ENCODE measurements at places on chromosomes 1 and 21.

- no peak for DNase-seq
These were observed 85.6 kb upstream of the CLDN14 start for GRCh38 chr21:36565540-36565939.

- no peak for DNase-seq
These were observed 114.8 kb upstream of the DPYD start for GRCh38 chr1:98035602-98036002.

DNA sequence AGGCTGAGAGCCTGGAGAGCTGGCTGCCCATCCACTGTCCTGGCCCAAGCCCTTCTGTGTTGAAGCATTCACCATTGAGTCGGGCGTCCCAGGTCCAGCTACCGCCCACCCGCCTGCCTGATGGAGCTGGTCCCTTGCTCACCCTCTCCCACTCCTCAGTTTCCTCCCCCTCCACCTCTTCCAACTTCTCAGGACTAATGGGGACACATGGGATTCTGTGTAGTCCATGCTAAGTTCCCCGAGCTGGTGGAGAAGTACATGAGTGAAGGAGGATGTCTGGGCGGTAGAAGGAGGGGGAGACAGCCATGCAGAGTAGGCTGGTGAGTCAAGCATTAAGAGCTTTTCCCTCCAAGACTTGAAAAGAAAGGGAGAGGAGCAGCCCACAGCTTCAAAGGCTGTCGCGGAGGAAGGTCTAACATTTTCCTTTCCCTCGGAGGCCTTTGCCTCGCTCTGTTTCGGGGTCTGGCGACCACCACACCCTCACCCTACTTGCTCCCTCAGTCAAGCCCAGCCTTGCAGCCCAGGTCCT lies 561 bp downstream of the SLC26A9 start:
- DNase-seq = no peak

DNA sequence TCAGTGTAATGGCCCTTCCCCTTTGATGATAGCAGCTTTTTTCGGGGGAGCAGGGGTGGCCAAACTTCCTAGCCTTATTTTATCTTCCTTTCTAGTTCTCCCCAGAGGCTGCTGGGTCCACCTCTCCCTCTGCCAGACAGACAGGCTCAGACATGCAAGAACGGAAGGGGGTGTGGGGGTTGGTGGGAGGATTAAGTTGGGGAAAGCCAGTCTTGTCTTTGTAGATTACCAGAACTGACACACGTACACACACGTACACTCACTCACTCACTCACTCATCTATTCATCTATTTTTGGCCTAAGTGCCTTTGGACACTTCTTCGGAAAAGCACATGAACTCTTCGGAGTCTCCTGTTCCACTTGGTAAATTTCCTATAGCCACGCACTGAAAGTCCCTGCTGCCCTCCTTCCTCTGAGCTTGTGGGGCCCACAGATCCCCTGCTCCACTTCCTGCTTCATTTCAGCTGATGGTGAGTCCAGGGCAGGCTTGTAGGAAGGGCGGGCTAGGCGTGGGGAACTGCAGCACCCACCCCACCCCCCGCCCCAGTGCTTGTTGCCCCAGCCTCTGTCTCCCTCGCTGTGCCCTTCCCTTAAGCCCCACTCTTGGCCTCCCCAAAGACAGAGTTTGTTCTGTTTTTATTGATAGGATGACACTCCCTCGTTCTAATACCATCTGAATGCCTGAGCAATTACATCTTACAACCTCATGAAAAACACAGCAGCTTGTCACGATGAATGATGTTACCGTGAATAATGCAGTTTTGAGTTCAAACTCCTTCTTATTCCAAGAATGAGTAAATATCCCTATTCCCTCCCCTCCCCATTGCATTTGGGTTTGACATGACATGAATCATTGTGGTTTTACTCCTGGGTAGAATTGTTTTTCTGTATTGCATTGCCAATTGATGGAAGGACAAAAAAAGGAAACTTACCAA lies 60.7 kb upstream of the ATP5PO start:
- peak; percentile 45 for DNase-seq

DNA sequence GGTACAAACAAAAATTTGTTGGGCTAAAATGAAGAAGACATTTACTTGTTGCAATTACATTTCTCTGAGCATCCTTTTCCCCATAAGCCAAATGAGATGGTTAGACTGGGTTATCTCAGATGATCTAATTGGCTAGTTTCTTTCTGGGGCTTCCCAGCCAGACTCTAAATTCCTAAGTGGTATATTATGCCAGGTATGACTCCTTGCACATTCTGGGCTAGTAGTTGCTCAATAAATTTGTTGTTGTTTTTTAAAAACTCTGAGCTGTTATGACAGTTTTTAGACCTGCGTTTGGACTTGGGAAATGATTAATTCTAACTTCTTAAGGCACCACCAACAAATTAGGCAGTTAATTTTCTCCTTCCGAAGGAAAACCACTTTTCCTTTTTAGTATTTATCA lies 66.1 kb downstream of the UCK2 start:
- DNase-seq = no peak

DNA sequence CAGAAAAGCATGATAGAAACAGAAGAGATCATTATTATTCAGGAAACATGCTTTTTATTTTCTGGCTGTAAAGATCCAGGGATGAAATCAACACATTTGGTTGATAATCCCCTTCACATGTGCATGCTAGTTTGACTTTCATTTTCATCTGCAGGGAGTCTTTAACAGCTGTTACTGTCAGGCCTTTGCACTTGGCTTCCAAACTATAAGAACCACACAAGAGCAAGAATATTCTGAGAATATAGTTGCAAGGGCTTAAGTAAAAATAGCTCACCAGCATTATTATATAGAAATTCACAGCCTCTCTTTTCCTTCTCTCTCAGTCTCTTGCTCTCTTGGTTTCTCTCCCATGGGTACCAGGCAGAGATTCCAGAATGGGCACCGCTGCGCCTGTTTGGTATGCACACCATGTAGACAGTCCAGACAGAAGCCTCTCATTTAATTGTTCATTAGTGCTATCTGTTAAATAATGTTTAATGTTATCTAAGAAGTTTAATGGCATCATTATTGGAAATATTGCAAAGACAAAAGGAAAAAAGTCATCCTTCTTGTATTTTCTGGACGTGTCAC lies 622.3 kb upstream of the PLXNA2 start:
- no peak for DNase-seq

- no peak for DNase-seq
These were observed 35.8 kb downstream of the OLFML3 start for GRCh38 chr1:114015075-114015474.

GRCh38 chr21:38196036-38196435 lies 60.8 kb upstream of the KCNJ15 start:
- DNase-seq = no peak

DNA sequence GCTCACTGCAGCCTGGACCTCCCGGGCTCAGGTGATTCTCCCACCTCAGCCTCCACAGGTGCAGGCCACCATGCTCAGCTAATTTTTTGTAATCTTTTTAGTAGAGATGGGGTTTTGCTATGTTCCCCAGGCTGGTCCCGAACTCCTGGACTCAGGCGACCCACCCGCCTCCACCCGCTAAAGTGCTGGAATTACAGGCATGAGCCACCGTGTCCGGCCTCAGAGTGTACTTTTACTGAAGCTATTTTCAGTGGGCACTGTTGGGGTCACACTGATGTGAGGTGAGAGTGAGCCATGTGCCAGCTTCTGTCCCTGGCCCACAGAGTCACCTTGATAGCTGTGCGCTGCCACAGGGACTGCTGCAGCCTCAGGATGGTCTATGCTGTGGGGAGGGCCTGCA lies 25.3 kb upstream of the HHAT start:
- no peak for DNase-seq

GRCh38 chr1:193185901-193186731 lies at the start of gene B3GALT2:
B3GALT2 (minus strand) TSS chr1:193186613; CDS start chr1:193181562, 5,051 bp downstream.
- DNase-seq = no peak

DNA sequence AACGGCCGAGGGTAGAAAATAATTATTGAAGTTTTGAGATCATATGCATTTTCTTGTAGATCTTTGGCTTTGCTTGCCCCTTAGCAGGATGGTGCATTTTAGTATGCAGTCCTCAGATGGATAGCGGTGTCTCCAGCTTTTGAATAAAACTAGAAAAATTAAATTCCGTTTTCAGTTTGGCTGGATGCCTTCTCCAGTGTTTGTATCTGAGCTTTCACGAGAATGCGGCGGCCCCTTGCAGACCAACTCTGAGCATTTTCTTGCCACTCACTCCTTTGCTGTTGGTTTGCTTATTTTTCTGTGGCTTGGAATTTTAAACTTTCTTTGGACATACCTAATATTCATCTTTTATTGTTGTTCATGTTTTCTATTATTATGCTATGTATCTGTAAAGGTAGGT lies 192.6 kb downstream of the NFIA start:
- no peak for DNase-seq

DNA sequence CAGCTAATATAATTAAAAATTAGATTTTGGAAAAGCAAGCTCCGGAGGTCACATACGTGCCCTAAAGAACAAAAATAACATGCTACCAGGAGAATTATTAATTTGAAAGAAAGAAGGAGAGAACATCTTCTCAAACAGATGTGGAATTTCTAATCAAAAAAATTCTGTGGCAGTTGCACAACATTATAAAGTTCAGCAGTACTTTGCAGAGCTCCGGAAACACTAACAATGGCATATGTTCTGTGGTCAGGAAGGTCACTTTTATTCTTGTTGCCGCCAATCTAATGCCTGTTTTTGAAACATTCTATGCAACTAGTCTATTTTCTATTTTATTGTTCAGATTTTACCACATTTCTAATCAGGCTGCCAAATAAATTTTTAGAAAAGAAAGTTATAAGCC lies 186.8 kb downstream of the SMYD3 start:
- no peak for DNase-seq

GRCh38 chr21:35606146-35606545 lies 454.2 kb downstream of the SETD4 start:
- no peak for DNase-seq

DNA sequence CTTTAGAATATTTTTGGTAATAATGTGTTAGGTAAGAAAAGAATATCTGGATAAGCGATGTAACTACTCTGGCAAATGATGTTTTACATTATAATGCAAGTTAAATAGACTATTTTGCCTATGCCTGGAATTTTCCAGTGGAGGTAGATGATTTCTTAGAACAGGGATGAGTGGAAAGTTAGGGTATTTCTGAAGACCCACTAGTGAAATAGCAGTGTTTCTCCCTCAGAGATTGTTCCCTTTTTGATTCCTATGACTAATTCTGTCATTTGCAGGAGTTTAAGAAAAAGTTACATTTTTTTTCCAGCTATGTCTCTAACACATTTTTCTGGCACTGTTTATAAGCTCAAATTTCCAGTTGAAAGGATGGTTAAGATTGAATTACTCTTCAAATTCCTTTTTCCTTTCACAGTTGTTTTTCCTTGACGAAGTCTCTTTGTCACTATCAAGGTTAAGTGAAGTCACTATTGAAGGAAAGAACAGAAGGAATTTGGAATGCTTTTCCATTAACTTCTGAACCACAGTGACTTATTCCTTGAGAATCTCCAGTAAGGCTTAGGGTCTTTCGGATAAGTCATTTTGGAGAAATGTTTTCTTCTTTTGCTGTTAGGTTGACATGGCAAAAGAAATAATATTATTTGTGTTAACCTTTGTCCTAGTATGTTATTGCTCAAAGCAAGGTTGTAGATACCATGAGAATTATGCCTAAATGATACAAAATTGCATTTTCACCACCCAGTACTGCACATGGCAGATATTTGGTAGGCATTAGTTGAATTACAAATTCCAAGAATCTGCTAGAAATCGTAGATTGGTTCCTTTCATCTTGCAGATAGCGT lies 42.9 kb upstream of the ZNF326 start:
- no peak for DNase-seq

GRCh38 chr1:221897321-221897721 lies 155.4 kb upstream of the DUSP10 start:
- no peak for DNase-seq

DNA sequence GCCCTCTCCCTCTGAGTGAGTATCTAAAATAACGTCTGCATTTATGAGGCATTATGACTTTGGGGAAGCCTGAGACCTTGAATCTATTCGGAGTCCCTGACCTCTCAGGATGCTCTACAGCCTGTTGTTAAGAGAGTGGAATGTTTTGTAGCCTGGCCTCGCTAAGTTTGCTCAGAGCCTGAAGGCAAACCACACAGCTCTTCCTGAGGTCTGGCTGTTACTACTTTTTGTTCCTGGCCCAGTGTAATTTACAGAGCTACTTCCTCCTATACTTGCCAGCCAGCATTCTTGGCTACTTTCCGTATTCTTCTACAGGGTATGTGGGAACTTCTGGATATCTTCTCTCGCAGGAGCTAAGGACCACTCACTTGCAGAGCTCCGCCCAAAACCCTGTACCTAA lies 3.6 kb upstream of the ZMYM4 start:
- DNase-seq = no peak

DNA sequence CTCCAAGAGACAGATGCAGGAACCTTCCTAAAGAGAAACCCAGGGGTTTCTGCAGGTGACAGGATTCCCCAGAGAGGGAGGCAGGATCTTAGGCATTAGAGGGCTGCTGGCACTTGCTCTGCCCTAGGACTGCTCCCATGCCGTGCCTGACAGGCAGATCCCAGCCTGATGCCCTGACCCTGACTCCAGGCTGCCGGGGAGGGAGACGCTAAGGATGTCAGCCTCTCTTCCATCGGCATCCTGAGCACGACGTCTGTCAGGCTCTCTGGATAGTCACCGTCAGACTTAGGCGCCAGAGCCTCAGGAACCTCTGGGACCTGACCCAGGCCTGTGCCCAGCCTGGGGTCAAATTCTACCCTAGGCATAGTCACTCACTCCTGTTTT lies 157.1 kb downstream of the NPHP4 start:
- no peak for DNase-seq

DNA sequence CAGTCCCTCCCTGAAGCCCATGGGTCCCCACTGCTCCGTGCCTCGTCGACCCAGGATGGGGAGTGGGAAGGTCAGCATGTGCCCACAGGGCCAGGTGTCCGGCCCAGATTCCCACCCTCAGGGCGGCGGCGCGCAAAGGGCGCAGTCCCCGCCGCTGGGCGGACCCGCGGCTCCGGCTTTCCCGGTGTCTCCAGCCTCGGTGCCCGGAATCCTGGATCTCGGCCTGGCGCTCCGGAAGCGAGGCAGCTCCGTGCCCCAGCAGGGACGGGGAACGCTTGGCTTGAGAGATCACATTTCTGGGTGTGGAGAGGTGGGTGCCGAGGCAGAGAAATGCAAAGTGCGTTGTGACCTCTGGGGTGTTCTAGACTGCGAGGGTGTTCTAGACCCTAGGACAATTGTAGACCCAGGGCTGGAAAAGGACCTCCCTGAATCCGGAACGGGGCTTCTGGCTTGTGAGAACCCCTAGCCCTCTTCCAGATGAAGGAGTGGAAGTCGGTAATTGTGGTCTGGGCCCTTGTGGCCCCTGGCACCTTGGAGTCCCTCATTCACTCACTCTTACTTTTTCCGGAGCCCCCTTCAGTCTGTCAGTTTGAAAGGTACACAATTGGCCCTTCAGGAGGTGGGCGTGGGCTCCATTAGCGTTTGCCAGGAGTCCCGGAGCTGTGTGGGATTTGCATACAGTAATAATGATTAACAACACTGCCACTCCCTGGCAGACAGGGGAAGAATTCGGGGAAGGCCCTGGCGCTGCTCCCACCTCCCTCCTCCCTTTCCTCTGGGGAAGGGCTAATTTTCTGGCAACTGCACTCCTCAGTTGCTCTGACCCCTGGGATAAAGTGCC lies 1.6 kb upstream of the KCND3 start:
- no peak for DNase-seq
